Stimulated activated CD8-positive, alpha-beta memory T cell treated with anti-CD3 and anti-CD28 coated beads, Interleukin-7, amount 100 ng/mL, for 24 hours (primary cell): ENCODE measurements at places on chromosomes 1 and 21.

GRCh38 chr1:218573925-218574324 is 228.8 kb downstream of the TGFB2 start:
- DNase-seq = no peak

DNA sequence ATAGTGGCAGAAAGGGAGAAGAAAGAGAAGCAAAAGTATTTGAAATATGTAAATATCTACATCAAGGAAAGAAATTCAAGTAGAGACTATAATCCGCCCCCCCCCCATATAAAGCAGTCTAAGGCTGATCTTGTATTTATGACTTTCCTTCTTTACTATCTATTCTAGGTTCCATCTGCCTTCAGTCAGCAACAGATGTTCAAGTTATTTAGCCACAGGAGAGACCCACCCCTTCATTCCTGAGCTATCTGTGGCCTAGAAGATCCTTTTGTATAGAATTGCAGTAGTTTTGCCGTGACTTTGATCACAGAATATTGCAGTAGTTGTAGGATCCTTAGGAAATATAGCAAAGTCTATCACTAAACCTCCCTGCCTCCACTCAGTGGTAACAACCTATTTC is 10.7 kb upstream of the BSDC1 start:
- DNase-seq = no peak

DNA sequence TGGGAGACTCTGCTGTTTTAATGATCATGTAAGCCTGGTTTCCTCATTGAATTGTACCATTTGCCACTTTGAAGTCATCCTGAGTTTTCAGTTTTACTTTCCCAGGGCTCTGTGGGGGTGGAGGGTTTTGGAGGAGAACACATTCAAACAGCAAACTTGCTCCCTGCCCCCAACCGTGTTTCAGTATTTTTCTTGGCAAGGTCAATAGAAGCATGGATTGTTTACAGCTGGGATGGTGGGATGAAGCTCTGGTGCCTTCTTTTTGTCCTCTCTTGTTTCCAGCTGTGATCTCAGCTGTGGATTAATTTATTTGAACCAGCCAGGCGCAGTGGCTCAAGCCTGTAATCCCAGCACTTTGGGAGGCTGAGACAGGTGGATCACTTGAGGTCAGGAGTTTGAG is 54.3 kb upstream of the SERBP1 start:
- no peak for DNase-seq

DNA sequence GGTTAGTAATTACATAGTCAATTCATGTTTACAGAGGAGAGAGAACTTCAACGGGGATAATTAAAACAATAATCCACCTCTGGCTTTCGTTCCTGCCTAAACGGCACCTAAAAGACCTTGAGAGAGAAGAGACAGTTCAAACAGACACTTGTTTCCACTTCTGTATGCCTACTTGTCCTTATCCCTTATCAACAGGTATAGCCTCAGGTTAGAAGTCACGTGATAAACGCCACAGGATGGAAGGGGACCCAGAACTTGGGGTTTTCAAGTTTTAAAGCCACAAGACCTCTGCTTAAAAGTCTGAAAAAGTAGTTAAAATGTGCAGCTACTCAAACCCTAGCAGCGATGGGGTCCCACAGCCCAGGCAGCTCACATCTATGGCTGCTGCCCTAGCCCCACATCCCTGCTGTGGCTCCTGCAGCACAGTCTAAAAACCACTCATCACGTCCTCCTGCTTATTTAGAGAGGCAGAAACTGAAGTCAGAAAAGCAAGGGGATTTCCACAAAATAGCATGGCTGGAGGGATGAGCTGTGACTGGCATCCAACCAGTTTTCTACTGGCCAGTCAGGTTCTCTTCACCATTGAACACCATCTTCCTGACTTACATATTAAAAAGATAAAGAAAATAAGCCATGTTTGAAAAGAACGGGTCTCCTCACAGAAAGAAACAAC is 51.2 kb upstream of the SEC16B start:
- DNase-seq = no peak

GRCh38 chr21:33387294-33387693 is 15.9 kb upstream of the IFNGR2 start:
- no peak for DNase-seq

GRCh38 chr1:210771131-210771530 is 362.8 kb downstream of the KCNH1 start:
- DNase-seq = no peak

DNA sequence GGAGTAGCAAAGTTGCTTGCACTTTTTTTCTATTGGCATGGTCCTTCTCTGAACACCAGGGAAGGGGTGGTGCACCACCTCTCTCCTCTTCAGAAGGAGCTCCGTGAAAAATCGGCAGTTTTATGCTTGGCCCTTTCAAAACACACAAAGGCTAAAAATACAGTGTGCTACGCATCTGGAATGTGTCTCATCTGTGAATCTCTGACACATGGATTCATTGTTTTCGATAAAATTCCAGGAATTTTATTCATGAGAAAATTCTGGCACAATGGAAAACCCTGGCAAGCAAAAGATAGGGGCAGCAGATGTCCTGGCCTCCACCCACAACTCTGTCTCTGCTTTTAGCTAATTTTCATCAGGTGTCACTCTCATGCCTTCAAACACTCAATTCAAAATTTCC is 42.9 kb downstream of the ERG start:
- DNase-seq = no peak

GRCh38 chr1:46096269-46097148 is 35.9 kb downstream of the PIK3R3 start:
- DNase-seq = no peak

DNA sequence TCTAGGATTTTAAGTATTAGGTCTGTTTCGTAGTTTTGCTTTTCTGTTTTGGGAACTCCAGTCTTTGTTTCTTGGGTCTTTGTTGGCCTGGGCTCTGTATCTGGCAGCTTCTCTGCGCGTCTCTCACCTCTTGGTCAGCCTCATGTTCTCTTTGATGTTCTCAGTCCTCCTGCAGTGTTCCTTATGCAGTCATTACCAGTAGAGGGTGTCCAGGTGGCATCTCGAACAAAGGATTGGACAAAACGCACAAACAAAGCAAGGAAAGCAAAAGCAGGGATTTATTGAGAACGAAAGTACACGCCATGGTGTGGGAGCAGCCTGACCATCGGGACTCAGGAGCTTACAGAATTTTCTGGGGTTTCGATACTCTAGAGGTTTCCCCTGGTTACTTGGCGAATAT is 133.7 kb upstream of the COL6A1 start:
- DNase-seq = no peak
